Heart left ventricle (tissue), 16 donors: ENCODE measurements at places on chromosomes 5 and 9. TPM values are rescaled to one million over a fixed set of nuclear protein-coding genes. Genes with fewer than 3 reads are reported as not detected.

GRCh38 chr9:36772449-36773403 is 200.0 kb downstream of the MELK start:
- no peak for DNase-seq

DNA sequence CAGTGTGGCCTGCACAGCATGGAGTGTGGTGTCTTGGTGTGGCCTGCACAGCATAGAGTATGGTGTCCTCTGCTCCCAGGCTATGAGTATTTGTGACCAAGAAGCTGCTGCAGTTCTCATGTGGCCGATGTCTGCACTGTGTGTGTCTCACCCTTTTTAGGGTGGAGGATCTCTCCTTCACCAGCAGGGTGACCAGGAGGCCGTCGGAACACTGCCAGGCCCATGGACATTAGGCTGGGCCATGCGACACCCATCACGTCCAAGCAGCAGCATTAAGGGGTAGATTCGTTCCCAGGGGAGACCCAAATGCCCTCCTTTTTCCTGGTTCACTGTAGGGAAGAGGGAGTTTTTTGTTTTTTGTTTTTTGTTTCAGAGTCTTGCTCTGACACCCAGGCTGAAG is 115.3 kb upstream of the SPIN1 start:
- no peak for DNase-seq

DNA sequence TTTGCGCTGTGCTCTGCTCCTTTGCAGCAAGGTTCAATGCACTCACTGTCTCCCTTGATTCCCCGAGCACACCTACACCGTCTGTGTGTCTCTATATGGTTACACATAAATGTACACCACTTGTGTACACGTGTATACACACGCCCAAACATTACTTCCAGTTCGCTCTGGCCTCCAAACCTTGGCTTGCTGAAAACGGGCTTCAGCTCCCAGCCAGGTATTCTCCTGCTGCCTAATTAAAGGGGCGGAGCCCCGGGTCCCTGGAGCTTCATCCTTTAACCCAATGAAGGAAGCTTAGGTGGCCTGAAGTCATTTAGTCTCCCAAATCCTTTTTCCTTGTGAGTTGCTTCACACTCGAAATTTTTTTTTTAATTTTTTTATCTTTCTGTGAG is 4.6 kb downstream of the ISL1 start:
- no peak for DNase-seq

- no peak for DNase-seq
Measured at GRCh38 chr5:159149085-159149484, 49.4 kb upstream of the EBF1 start.

- DNase-seq, result no peak
Measured at GRCh38 chr9:15824310-15824709, 271.5 kb downstream of the CCDC171 start.

DNA sequence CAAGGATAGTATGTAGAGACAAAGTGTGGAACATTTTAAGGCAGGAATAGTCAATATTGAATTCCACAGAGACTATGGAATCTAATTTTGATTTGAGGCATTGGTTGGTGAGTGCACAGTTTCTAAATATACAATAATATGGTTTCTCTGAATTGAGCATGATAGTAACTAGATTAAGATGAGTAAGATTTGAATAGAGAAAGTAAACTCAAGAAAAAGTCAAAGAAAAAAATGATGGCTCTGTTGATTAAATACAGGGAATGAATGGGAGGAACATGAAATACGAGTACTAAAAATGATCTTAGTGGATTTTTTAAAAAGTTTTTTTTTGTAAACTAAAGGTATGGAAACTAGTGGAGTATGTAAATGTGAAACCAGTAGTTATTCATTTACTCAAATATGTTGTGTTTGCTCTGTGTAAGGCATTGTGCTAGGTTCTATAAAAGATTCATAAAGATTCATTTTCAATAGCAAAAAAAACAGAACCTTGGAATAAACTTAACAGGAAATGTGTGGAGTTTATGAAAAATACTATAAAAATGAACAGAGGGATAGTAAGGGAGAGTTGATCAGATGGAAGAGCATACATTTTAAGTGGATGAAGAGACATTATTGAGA is 101.2 kb downstream of the ZCCHC7 start:
- no peak for DNase-seq

- peak; percentile 27 for DNase-seq
Measured at GRCh38 chr5:146878476-146879172, at the start of gene PPP2R2B. PPP2R2B (minus strand) TSS chr5:146878757.

GRCh38 chr5:7848296-7848695 is 2.6 kb downstream of the CFAP90 start:
- DNase-seq, result no peak

DNA sequence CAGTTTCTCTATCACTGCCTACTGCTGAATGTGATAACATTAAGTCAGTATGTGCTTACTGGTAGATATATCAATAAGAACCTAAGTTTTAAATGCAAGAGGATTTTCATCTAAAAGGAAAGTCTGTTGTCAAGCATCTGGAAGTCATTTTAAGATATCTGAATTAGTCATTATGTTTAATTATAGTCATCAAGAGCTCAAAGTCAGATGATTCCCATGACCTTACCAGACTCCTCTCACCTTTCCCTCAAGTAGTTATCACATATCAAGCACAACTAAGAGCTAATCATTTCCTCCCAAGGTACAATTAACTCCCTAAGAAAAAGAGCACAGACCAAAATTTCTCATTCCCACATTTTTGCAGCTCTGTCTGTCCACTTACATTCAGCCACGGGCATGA is 45.5 kb downstream of the PUM3 start:
- no peak for DNase-seq

GRCh38 chr9:129109952-129110739 is 447 bp downstream of the CRAT start:
- peak; percentile 47 for DNase-seq

DNA sequence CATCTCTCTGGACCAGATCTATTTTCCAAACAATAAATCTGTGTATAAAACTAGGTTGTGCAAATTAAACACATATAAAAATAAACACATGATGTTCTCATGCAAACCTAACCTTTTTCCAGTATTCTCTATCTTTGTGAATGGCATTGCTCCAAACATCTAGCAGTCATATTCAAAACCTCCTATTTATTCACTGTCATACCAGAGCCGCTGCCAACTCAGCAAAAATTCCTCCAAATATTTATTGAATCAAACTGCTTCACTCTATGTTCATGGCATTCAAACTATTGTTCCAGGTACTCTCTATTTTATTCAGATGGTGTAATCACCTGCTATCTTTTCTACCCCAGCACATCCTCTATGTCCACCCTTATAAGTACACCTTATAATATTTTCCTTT is 652.1 kb upstream of the RIOK2 start:
- no peak for DNase-seq

GRCh38 chr9:21555911-21556310 is 73.8 kb upstream of the IFNE start:
- DNase-seq, result no peak

GRCh38 chr9:91036826-91037510 is 235.3 kb downstream of the SYK start:
- peak; percentile 77 for DNase-seq

DNA sequence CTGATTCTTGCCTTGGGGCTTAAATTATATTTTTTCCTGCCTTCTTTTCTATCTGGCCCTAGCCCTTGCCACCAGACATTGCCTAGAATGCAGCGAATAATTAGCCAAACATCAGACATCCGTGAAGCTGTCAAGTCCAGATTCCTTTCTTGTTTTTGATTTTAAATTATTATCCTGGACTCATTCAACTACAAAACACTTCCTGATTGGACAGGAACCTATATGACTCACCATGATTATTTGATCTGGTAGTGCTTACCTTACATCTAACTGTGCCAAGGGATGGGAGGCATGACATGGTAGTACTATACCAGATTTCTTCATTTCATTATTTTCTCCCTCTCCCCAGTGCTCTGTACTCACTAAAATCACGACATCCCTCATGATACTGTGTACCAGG is 829.6 kb downstream of the TLR4 start:
- DNase-seq, result no peak

DNA sequence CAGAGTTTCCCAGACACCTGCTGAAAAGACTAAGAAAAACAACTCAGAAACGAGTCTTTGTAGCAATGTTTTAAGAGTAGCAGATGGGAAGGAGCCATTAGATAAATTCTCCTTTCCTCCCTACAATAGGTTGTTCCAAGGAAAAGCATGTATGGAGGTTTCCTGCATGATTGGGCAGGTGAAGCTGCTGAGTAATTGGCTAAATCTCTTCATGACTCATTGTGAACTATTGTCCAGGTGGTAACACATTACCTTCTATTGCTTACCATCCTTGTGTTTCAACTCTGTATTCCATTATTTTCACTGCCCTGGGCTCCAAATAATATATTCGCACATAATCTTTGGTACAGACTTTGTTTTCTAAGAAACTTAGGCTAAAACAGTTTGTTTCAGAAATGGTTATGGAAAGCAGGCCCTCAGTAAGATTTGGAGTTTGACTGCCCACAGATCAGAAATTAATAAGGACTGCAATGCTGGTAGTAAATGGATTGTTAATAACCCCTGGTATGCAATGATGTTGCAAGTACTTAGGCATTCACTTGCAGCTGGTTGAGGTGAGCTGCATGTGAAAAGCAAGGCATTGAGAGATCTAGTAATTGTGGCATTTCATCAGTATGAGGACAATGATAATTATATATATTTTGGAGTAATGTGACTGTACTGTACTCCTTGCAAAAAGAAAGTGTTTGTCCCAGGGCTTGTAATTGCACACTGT is 281.4 kb upstream of the VLDLR start:
- no peak for DNase-seq

DNA sequence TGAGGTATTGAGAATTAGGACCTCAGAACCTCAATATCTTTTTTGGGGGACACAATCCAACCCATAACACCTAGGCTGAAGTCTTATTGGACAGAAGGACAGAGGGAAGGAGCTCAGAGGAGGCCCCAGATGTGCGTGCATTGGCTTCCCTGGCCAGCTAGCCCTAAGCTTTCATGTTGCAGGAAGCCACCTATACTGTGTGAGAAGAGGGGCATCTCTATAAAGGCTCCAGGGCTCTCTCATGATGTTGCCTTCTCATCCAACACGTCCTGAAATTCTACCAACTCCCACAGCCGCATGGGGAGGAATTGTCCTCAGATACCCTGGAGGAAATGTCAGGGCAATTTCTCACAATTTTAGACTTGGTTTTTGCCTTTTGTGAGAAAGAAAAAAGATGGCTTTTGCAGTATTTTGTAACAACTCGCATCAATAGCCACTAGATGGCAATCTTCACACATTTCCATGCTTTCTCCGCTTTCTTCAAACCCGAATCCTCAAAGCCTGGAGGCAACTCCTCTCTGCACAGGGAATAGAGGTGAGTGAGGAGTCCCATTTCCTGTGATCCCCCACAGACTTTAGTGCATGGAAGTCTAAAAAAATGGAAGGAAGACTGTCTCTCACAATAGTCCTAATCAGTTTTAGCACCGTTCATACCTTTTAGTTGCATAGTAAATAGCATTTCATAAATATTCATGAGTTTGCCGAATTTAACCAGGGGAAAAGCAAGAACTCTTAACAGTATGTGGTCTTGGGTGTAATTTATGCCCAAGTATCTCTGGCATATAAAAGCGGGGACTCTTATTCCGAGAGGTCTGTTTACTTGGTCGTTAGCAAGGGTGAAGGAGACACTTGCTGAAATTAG is 7.4 kb upstream of the PPP3R2 start:
- no peak for DNase-seq

DNA sequence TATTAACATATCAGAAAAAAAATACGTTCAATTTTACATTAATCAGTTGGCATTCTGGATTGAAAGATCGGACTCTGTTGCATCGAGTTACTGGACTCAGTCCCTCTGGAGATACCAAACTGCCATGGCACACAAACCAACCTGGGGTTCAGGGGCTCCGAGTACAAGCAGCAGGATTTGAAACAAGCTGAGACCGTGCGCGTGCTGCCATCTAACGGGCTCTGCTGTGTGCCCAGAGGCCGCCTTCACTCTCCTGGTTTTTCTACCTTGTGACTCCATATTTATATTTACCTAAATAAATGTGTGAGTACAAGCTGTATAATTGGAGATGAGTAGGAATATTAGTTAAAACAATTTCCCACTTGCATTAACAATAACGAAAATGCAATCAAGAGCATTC is 48.2 kb downstream of the ANXA1 start:
- no peak for DNase-seq

- no peak for DNase-seq
Measured at GRCh38 chr5:8229551-8229950, 360.6 kb downstream of the MTRR start.

DNA sequence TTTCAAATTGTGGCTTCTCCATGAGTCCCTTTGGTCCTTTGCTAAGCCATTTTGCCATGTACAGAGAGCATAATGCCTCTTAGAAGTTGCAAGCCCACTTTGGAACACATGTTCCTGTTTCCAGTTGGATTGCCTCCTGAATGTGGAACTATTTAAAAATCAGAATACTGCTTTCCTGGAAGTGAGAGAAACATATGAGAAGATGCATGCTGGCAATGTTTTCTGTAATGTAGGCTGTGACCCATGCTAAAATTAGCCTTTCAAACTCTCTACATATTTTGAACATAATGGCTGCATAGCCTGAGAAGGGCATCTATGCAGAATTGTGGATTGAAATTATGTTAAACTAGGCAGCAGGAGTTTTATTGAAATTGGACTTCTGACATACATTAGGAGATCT is 175.5 kb upstream of the PAPPA start:
- no peak for DNase-seq

DNA sequence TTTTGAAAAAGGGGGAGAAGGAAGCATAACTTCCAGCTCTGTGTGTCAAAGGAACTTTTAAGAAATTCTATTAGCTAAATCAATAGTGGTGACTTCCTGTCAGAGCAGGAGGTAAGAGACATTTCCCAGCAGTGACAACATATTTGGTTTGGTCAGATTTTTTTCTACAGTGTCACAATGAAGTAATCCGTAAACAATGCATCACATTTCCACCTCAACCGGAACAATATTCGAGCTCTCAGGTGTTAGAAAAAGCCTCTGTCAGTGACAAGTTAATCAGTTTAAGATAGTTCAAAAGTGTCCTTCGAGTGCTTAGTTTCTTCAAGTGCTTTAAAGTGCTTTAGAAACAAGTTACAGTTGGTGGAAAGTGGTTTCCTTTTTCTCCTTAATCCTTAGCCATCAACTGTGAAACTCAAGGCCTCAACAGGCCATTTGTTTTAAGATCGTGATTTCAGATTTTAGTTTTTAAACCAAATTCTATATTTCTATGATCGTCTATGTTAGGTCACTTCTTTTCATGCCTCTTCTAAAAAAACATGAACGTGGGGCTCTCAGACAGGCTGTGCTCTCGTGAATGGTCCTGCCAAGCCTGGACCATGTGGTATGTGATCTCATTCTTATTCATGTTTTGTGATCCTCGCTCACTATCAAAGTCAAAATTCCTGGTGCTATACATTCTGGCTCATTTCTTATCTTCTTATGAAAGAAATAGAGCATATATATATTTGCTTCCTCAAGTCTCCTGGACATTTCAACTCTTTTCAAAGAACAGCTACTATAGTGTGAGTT is 181.9 kb upstream of the HMHB1 start:
- DNase-seq, result no peak

- DNase-seq, result peak; percentile 84
Measured at GRCh38 chr5:72452515-72453245, 54.5 kb downstream of the ZNF366 start.

GRCh38 chr9:26412446-26412845 is 480.2 kb downstream of the CAAP1 start:
- no peak for DNase-seq

The CATSPER3 gene
- total RNA-seq, result 0.58 TPM

The MZB1 gene
- not detected for total RNA-seq

The PCDHGB3 gene
- 7.9 TPM for total RNA-seq

The CDHR2 gene
- not detected for total RNA-seq
